ENCODE measurements at places on chromosomes 7 and 10. TPM values are rescaled to one million over a fixed set of nuclear protein-coding genes. Genes with fewer than 3 reads are reported as not detected.

- no peak for DNase-seq
These were observed 191.6 kb downstream of the LSM5 start for GRCh38 chr7:32298408-32299132.

DNA sequence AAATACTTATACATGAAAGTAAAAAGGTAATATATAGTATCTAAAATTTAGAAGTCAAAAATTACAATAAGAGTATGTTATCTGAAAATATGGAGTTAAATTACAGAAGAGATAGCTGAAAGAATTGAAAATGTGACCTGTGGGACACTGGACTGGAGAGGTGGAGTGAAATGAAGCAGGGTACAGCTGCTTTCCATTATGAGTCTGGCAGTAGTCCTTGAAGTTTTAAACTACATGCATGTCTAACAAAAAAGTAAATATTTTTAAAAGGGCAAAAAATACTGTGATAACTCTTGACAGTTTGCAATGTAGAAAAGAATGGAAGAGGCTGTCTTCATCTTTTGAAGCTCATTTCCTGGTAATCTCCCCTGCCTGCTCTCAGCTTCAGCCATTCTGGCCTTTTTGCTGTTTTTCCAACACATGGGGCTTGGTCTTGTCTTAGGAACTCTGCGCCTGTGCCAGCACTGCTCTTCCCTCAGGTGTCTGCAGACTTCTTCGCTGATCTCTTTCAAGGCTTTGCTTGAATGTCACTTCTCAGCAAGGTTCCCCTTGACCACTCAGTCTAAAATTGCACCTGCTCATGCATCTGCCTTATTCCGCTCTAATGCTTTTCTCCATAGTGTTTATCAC, 36.9 kb downstream of the PTPRZ1 start:
- no peak for DNase-seq

PRSS37 gene
- total RNA-seq, result not detected

HOXA11 gene
- total RNA-seq, result 21.3 TPM

All from transverse colon (tissue), 4 donors.